ENCODE measurements at places on chromosomes 2 and 18. TPM values are rescaled to one million over a fixed set of nuclear protein-coding genes. Genes with fewer than 3 reads are reported as not detected.

ALK gene
- total RNA-seq: 1.7 TPM

MAP2 gene
- 9.8 TPM for total RNA-seq

ANKRD44 gene
- total RNA-seq: 9.2 TPM

CTAGE1 gene
- total RNA-seq: not detected

PSMD14 gene
- 9.4 TPM for total RNA-seq

CCDC141 gene
- 6.2 TPM for total RNA-seq

CNDP1 gene
- total RNA-seq: 0.15 TPM

UPP2 gene
- 0.17 TPM for total RNA-seq

CFAP221 gene
- 23.4 TPM for total RNA-seq

SERPINB4 gene
- not detected for total RNA-seq

TMEM37 gene
- 32.5 TPM for total RNA-seq

ALPI gene
- total RNA-seq: not detected

C2orf78 gene
- total RNA-seq: not detected

ANKRD36C gene
- 35.0 TPM for total RNA-seq

CRACDL gene
- 4.7 TPM for total RNA-seq

DLGAP1 gene
- 3.6 TPM for total RNA-seq

CTNNA2 gene
- total RNA-seq: 0.33 TPM

SPATS2L gene
- 70.8 TPM for total RNA-seq

SKOR2 gene
- total RNA-seq: not detected

FN1 gene
- total RNA-seq: 101 TPM

SLC9A4 gene
- 0.10 TPM for total RNA-seq

UGT1A7 gene
- total RNA-seq: not detected

CRYGC gene
- not detected for total RNA-seq

TTLL4 gene
- total RNA-seq: 12.4 TPM

ARHGAP28 gene
- total RNA-seq: 20.8 TPM

ZSWIM2 gene
- total RNA-seq: not detected

FBXO48 gene
- total RNA-seq: 0.83 TPM

NEURL3 gene
- not detected for total RNA-seq

REL gene
- 17.8 TPM for total RNA-seq

TMEM247 gene
- not detected for total RNA-seq

IHH gene
- total RNA-seq: 0.80 TPM

CDCA7 gene
- 0.85 TPM for total RNA-seq

NFATC1 gene
- 10.2 TPM for total RNA-seq

CCL20 gene
- total RNA-seq: not detected

MARCHF4 gene
- total RNA-seq: 0.05 TPM

ANKRD53 gene
- 3.9 TPM for total RNA-seq

SLC30A3 gene
- not detected for total RNA-seq

FBLN7 gene
- 1.0 TPM for total RNA-seq

CPLX4 gene
- total RNA-seq: not detected

ACADL gene
- total RNA-seq: 9.4 TPM

MYO5B gene
- 25.5 TPM for total RNA-seq

TSGA10 gene
- total RNA-seq: 13.1 TPM

FAHD2B gene
- total RNA-seq: 30.3 TPM

HK2 gene
- 28.9 TPM for total RNA-seq

EGR4 gene
- not detected for total RNA-seq

IL1R2 gene
- total RNA-seq: 0.15 TPM

XIRP2 gene
- 0.42 TPM for total RNA-seq

QPCT gene
- 1.5 TPM for total RNA-seq

FBXO11 gene
- total RNA-seq: 75.9 TPM

MOGAT1 gene
- total RNA-seq: not detected

POTEC gene
- total RNA-seq: not detected
